Stimulated activated naive B cell treated with anti-CD40 and anti-IgM and Interleukin-4, amounts not matched to agents 10 μg/mL and 1 μg/mL and 100 μg/mL, for 72 hours (primary cell): ENCODE measurements at places on chromosomes 4 and X.
A peak's percentile ranks its signal among the peaks of the same experiment; 100 is the strongest.

- no peak for DNase-seq
- no peak overlapping the region for H3K4me3 ChIP-seq
- no peak overlapping the region for H3K27ac ChIP-seq
- peaks cover 3% of the 10 kb centered on the region for H3K27me3 ChIP-seq
Measured at GRCh38 chr4:164890691-164891090, 13.7 kb downstream of the APELA start.

DNA sequence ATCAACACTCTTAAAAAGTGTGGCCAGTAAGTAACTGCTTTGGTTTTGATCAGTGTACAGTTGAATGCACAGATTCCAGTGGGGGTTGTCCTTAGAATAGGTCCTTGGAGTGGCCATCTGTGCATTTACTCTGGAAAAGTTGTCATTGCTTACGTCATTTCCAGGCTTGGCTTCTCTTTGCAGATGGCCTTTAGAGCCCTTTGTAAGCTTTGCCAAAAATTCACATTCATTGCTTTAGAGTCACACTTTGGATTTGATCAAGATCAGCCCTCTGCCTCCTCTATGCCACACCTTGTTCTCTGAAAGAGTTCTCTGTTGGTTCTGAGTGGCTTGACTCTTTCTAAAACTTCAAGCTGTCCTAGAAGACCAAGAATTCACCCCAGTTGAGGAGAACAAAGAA lies 83.9 kb downstream of the MAMLD1 start:
- DNase-seq = no peak
- no peak overlapping the region for H3K4me3 ChIP-seq
- H3K36me3 ChIP-seq = no peaks in the 10 kb centered on the region
- no peak overlapping the region for H3K27ac ChIP-seq
- no peaks in the 10 kb centered on the region for H3K4me1 ChIP-seq

DNA sequence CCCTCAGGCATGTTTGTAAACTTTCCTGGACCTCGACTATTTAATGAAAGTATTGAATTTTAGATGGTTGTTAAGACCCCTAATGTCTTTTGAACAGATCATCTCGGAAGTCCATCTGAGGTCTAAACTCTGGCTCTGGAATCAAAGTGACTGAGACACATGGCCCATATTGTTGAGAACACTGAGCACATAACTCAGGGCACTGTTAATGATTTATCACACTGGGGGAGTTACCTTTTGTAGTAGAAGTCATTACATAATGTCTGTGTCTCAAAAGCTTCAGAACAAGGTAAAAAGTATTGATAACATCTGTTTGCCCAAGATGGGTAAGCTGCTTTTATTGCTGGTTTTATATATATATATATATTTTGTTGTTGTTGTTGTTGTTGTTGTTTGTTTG lies 103.4 kb upstream of the HS3ST1 start:
- H3K4me3 ChIP-seq = no peak overlapping the region
- H3K4me1 ChIP-seq = no peaks in the 10 kb centered on the region
- H3K36me3 ChIP-seq = peaks cover 6% of the 10 kb centered on the region
- H3K27me3 ChIP-seq = peaks cover 4% of the 10 kb centered on the region

DNA sequence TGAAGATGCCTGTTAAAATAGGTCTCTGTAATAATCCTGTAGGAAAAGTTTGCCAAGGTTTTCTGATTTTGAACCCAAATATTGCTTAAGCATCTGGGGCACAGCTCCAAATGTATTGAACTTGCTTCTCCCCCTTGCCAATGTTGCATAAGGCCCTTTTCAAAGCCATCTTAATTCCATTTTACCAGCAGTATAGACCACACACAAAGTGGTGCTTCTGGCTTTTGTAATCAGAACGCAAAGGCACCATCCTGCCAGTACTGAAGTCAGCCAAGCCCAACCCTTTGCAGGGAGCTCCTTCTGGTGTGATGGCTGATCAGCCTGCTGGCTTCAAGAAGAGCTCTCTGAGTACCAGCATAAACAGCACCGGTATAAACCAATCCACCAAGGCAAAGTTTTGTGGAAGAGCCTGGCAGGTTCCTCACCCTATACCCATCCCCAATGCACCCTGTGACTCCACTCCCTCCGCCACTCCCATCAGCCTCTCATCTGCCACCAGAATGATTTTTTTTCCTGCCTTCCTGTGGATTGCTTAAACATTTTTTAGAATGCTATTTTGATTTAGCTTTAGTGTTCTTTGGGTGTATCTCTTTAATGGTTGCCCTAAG lies 39.2 kb upstream of the USP9X start:
- H3K4me1 ChIP-seq = peaks cover 13% of the 10 kb centered on the region
- peaks cover 18% of the 10 kb centered on the region for H3K27me3 ChIP-seq
- no peak for DNase-seq
- H3K36me3 ChIP-seq = no peaks in the 10 kb centered on the region
- no peak overlapping the region for H3K4me3 ChIP-seq

- no peak overlapping the region for H3K4me3 ChIP-seq
- no peaks in the 10 kb centered on the region for H3K27me3 ChIP-seq
- H3K4me1 ChIP-seq = no peaks in the 10 kb centered on the region
- no peaks in the 10 kb centered on the region for H3K36me3 ChIP-seq
- DNase-seq = no peak
Measured at GRCh38 chr4:71050809-71051208, 57.4 kb downstream of the DCK start.

- no peak overlapping the region for H3K4me3 ChIP-seq
- H3K27me3 ChIP-seq = no peaks in the 10 kb centered on the region
- no peak for DNase-seq
- H3K4me1 ChIP-seq = peaks cover 3% of the 10 kb centered on the region
Measured at GRCh38 chr4:148248824-148249223, 193.4 kb downstream of the NR3C2 start.

DNA sequence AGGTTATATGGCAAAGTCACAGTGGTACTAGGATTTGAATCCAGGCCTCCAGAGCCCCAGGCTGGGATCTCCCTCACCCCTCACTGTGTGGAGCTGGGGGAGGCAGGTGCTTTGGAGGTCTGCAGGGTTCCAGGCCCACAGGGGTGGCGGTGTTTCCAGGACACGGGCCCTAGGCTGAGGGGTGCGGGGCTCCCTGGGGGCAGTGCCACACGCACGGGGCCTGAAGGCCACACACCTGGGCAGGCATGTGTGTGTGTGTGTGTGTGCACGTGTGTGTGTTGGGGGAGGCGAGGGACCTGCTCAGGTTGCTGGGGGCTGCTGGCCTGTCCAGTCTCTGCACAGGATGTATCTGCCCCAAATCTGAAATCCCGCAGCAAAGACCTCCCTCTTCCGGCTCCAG lies 18.8 kb downstream of the SH3TC1 start:
- peaks cover 20% of the 10 kb centered on the region for H3K4me1 ChIP-seq
- H3K4me3 ChIP-seq = no peak overlapping the region
- DNase-seq = no peak
- no peak overlapping the region for H3K27ac ChIP-seq
- H3K27me3 ChIP-seq = no peaks in the 10 kb centered on the region

GRCh38 chrX:138711399-138712347 lies at the start of gene FGF13:
FGF13 (minus strand) TSS chrX:138711717; CDS start chrX:138711003, 714 bp downstream.
- DNase-seq = no peak
- peaks cover 2% of the 10 kb centered on the region for H3K4me1 ChIP-seq
- H3K27me3 ChIP-seq = peaks cover 35% of the 10 kb centered on the region
- no peak within 1 kb of the TSS for H3K27ac ChIP-seq
- H3K4me3 ChIP-seq = peak within 1 kb of the TSS; percentile 36

DNA sequence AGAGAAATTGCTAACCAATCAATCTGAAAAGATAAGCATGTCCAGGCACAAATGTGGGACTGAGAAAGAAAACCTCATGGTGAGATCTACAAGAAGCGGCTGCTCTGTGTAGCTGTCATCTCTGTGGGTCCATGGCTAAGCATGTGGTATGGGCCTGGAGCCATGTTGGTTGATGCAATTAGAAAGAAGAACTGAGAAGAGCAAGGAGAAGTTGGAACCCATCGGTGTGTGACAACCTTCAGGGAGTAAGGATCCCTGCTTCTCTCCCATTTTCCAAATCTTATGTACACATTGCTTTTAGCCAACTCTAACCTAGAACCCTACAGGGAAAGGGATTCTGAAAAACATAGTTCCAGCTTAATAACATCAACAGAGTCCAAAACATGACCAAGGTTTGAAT lies 890.2 kb downstream of the FSTL5 start:
- H3K36me3 ChIP-seq = no peaks in the 10 kb centered on the region
- H3K4me3 ChIP-seq = no peak overlapping the region
- no peaks in the 10 kb centered on the region for H3K4me1 ChIP-seq
- H3K27ac ChIP-seq = no peak overlapping the region

- H3K4me3 ChIP-seq = no peak overlapping the region
- H3K4me1 ChIP-seq = no peaks in the 10 kb centered on the region
- H3K27me3 ChIP-seq = no peaks in the 10 kb centered on the region
- H3K27ac ChIP-seq = peak overlapping the region; percentile 6
- no peak for DNase-seq
Measured at GRCh38 chr4:119271361-119272085, 50.4 kb downstream of the FABP2 start.

- H3K36me3 ChIP-seq = no peaks in the 10 kb centered on the region
- H3K4me3 ChIP-seq = no peak overlapping the region
- no peak for DNase-seq
- H3K27ac ChIP-seq = no peak overlapping the region
- no peaks in the 10 kb centered on the region for H3K4me1 ChIP-seq
Measured at GRCh38 chr4:105023668-105024055, 123.0 kb upstream of the TET2 start.

- H3K27ac ChIP-seq = no peak overlapping the region
- H3K36me3 ChIP-seq = no peaks in the 10 kb centered on the region
- H3K4me3 ChIP-seq = no peak overlapping the region
- H3K27me3 ChIP-seq = no peaks in the 10 kb centered on the region
- H3K4me1 ChIP-seq = no peaks in the 10 kb centered on the region
- DNase-seq = no peak
Measured at GRCh38 chr4:30208731-30209435, 511.3 kb upstream of the PCDH7 start.
